ENCODE measurements at places on chromosomes 4 and X. TPM values are rescaled to one million over a fixed set of nuclear protein-coding genes. Genes with fewer than 3 reads are reported as not detected.

Gene MAGEA6
- total RNA-seq, result not detected

DNA sequence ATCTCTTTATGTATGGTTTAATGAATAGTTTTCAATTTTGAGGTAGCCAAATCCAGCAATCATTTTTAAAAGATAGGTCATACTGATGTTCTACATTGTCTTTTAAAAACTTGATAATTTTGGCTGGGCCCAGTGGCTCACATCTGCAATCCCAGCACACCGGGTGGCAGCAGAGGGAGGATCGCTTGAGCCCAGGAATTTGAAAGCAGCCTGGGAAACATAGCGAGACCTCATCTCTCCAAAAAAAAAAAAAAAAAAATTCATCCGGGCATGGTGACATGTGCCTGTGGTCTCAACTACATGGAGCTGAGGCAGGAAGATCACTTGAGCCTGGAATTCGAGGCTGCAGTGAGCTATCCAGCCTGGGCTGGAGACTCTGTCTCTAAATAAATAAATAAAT lies 419.8 kb downstream of the GALNTL6 start:
- no peaks in the 10 kb centered on the region for H3K4me1 ChIP-seq
- DNase-seq, result no peak
- no peak overlapping the region for H3K4me3 ChIP-seq
- H3K27ac ChIP-seq, result no peak overlapping the region
- no peaks in the 10 kb centered on the region for H3K27me3 ChIP-seq
- H3K36me3 ChIP-seq, result no peaks in the 10 kb centered on the region

Gene TCEAL5
- total RNA-seq, result not detected

- no peaks in the 10 kb centered on the region for H3K36me3 ChIP-seq
- DNase-seq, result no peak
- H3K4me3 ChIP-seq, result no peak overlapping the region
- H3K27ac ChIP-seq, result no peak overlapping the region
- no peaks in the 10 kb centered on the region for H3K27me3 ChIP-seq
These were observed 1.2 kb downstream of the GEMIN8 start for GRCh38 chrX:14028473-14028872.

- no peak for DNase-seq
- H3K27me3 ChIP-seq, result no peaks in the 10 kb centered on the region
- no peak overlapping the region for H3K27ac ChIP-seq
- H3K36me3 ChIP-seq, result peaks cover 4% of the 10 kb centered on the region
- no peak overlapping the region for H3K4me3 ChIP-seq
These were observed 63.8 kb upstream of the HPRT1 start for GRCh38 chrX:134396174-134396573.

GRCh38 chr4:1376391-1376840 lies 29.4 kb downstream of the UVSSA start:
- H3K4me3 ChIP-seq, result no peak overlapping the region
- no peak for DNase-seq
- no peaks in the 10 kb centered on the region for H3K4me1 ChIP-seq
- peaks cover 39% of the 10 kb centered on the region for H3K36me3 ChIP-seq
- no peaks in the 10 kb centered on the region for H3K27me3 ChIP-seq

Gene OCIAD1
- 88.1 TPM for total RNA-seq

DNA sequence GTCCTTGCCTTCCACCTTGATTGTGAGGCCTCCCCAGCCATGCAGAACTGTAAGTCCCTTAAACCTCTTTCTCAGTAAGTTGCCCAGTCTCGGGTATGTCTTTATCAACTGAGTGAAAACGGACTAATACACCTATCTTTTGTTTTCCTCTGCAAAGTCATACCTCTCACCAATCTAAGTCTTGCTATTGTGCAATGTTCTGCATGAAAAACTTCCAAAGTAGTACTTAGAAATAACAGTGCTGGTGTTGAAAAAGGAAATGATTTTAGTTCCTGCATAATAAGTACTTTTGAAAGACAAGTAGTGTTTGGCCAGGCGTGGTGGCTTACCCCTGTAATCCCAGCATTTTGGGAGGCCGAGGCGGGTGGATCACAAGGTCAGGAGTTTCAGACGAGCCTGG lies 573.5 kb downstream of the ANKRD50 start:
- no peak overlapping the region for H3K4me3 ChIP-seq
- H3K27ac ChIP-seq, result no peak overlapping the region
- H3K4me1 ChIP-seq, result no peaks in the 10 kb centered on the region

DNA sequence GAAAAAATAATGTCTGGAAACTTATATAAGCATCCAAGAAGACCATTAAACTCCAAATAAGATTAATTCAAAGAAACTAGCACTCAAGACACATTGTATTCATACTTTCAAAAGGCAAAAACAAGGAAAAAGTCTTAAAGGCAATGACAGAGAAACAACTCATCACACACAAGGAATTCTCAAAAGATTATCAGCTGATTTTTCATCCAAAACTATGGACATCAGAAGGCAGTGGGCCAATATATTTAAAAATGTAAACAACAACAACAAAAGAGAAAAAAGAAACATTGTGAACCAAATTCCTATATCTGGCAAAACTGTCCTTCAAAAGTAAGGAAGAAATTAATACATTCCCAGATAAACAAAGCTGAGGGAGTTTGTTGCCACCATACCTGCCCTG lies 711.4 kb upstream of the GALNTL6 start:
- H3K27ac ChIP-seq, result no peak overlapping the region
- DNase-seq, result no peak
- H3K36me3 ChIP-seq, result no peaks in the 10 kb centered on the region
- H3K27me3 ChIP-seq, result no peaks in the 10 kb centered on the region
- no peak overlapping the region for H3K4me3 ChIP-seq

DNA sequence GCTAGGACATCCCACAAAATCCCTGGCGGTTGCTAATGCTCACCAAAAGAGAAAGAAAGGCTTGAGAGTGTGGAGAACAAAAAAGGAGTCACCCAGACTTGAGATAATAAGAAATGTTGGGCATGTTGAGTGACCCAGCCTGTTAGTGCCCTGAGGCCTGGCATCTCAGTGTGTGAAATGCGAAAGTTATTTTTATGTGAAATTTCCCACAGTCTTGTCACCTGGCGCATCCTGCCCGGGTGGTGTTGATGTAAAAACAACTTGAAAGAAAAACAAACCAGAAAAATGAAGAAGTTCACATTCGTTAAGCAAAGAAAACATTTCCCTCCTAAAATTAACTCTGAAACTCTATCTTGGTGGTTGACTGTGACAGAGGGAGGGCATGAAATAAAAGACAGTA lies 495.2 kb downstream of the MID1IP1 start:
- H3K27ac ChIP-seq, result peak overlapping the region; percentile 7
- H3K4me1 ChIP-seq, result no peaks in the 10 kb centered on the region
- DNase-seq, result no peak

Gene SMIM43
- total RNA-seq, result not detected

Gene LDB2
- 0.15 TPM for total RNA-seq

All from T-cell (primary cell).